ENCODE measurements at places on chromosomes 4 and X.

GRCh38 chr4:138632856-138633579 lies 382.6 kb upstream of the NOCT start:
- no peak for DNase-seq

GRCh38 chrX:27767387-27767786 lies 40.4 kb upstream of the MAGEB10 start:
- no peak for DNase-seq

DNA sequence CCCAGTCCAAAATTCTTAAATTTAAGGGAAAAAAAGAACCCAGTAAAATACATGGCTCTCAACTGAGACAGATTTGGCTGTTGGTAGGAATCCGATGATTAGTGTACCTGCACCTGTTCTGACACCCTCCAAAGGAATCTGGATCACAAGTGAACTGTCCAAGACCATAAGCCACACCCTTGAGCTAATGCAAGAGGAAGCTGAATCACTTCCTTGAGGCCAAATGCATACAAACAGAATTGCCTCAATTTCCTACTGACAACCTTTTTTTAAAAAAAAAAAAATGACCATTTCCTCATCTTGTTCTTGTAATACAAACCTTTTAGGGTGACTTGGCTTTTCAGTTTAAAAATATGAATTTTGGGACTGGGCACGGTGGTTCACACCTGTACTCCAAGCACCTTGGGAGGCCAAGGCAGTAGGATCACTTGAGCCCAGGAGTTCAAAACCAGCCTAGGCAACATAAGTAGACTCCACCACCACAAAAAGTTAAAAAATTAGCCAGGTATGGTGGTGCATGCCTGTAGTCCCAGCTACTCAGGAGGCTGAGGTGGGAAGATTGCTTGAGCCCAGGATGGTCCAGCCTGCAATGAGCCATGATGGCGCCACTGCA lies 10.7 kb upstream of the FBXL5 start:
- DNase-seq = peak; percentile 37

- DNase-seq = no peak
Measured at GRCh38 chr4:175062183-175062592, 144.0 kb downstream of the ADAM29 start.

DNA sequence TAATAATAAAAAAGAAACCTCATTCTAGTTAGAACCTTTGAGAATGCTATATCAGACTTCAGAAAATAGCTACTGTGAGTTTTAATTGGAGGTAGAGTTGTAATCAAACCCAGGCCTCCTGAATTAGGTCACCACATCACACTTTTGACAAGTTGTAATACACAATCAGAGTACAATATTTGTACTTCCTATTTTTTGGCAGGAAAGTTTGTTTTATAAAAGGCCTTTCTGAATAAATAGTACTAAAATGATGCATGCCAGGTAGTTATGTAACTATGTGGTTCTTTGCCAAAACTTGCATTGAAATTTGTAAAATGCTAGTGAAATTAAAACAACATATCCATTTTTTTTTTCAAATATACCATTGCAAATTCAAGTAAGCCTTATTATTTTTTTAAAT lies 26.8 kb downstream of the ADH7 start:
- no peak for DNase-seq

- DNase-seq = no peak
Measured at GRCh38 chrX:31314921-31315320, 243.1 kb upstream of the FTHL17 start.

DNA sequence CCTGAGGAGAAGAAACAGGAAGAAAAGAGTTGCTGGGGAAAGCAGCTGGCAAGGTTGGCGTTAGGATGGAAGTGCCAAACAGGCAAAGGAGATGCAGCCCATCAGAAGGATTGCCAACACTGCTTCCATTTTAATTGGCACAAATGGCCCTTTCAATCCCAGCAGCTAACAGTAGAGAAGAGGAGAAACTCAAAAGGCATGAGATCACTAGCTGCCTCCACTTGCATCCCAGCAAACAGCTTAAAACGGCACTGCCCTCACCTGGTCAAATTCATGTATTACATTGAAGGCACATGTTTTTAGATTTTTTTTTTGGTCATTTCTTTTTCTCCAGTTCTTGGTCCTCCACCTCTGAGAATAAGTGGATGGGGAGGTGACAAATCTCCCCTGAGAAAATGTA lies 14.9 kb upstream of the LOC101059915 start:
- DNase-seq = peak; percentile 65

DNA sequence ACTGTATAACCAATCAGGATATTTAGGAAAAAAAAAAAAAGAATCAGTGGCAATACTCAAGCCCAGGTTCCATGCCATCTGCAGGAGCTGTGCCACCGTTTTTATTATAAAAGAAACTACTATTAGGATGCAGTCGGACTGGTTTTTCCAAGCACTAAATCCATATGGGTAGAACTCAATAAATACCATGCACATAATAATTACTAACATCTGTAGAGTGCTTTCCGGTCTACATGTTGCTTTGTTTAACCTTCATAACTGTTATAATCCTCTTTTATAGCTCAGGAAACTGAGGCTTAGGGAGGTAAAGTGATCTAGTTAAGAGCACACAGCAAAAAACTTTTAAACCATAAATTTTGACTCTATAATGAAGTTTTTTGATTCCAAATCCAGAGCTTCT lies 24.0 kb downstream of the ARSJ start:
- DNase-seq = no peak

DNA sequence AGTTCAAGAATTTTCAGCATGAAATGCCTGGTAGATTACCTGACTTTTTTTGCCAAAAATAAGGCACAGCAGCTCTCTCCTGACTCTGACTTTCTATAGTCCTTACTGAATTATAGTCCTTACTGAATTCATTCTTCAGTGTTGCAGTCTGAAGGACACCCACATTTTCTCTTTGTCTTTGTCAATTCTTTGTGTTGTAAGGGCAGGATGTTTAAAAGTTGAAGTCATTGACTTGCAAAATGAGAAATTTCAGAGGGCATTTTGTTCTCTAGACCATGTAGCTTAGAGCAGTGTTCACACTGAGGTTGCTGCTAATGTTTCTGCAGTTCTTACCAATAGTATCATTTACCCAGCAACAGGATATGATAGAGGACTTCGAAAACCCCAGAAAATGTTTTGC lies 168.0 kb downstream of the SOWAHB start:
- no peak for DNase-seq

DNA sequence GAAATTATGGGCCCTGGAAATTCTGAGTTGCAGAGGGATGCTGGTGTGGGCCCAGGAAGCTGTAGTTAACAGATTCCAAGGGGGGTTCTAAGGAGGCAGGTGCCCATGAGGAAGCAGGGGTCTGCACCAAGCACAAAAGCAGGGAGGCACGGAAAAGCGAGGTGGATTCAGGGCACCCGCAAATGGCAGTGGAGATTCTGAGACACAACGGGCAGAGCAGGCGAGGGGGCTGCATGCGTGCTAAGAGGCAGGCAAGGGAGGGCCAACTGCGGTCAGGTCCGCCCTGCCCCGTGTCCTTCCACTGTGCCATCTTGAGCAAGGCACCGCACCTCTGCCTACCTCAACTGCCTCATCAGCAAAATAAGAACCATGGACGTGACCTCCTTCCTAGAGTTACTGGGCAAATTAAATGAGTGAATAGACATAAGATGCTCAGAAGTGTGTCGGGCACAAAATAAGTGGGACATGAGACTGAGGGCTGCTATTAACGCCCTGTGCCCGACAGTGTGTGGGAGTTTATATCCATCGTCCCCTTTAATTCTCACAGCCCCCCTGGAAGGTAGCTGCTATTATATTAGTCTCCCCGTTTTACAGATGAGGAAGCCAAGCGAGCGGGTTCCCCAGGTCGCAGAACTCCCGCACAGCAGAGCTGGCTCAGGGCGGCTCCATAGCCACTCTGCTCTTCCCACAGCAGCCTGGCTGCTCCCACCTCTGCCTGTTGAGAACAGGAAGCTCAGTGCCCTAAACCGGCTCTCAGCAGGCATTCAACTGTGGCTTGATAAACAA lies 67.6 kb downstream of the PPP2R2C start:
- DNase-seq = no peak

GRCh38 chr4:95563638-95564337 lies 15.0 kb upstream of the UNC5C start:
- DNase-seq = no peak

DNA sequence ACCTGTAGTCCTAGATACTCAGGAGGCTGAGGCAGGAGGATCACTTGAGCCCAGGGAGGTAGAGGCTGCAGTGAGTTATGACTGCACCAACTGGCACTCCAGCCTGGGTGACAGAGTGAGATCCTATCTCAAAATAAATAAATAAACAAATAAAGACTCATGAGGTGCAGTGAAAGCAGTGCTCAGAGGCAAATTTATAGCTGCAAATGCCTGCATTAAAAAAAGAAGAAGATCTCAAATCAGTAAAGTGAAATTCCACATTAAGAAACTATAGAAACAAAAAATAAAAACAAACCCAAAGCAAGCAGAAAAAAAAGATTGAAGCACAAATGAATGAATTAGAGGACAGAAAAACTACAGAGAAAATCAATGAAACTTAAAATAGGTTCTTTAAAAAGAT lies 22.5 kb upstream of the HSD17B13 start:
- no peak for DNase-seq

DNA sequence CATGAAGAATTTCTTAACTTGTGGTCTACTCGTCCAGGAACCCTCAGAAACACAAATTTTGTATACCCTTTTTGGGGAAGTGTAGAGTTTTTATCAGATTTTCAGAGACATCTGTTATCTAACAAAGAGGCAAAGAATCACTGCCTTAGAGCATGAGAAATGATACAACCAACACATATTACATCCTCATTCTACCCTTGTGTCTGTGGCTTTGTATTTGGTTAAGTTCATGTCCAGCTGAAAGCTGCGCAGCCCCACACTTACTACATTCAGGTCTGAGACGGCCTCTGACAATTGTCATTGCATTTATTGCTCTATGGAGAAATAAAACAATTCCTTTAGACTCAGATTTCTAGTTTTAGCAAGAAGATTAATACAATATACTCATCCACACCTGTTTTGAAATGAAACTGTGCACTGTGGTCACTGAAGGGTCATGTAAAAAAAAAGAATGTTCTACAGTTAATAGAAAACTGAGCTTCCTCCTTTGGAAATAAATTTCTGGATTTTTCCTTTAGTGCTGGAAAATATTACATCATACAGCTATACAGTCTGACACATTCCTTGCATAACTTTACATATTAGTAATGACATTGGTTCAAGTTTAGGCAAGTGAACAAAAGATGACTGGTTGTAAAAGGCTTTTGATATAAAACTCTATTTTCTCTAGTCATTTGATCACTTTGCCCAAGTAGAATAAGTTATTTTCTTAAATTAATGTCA lies 39.8 kb downstream of the GLRB start:
- no peak for DNase-seq

- no peak for DNase-seq
Measured at GRCh38 chrX:154719132-154719675, 31.7 kb downstream of the GAB3 start.

GRCh38 chrX:44483965-44484606 lies 58.6 kb downstream of the FUNDC1 start:
- DNase-seq = no peak

GRCh38 chrX:11464380-11464779 lies 171.2 kb downstream of the AMELX start:
- DNase-seq = no peak
